Right ventricle myocardium superior (tissue), 1 donor: ENCODE measurements at places on chromosomes 13 and 19. TPM values are rescaled to one million over a fixed set of nuclear protein-coding genes. Genes with fewer than 3 reads are reported as not detected.

The SERTM1 gene
- total RNA-seq, result 1.4 TPM

The GRK1 gene
- total RNA-seq, result 0.13 TPM

The ZNF471 gene
- total RNA-seq, result 6.2 TPM

The LRRC63 gene
- total RNA-seq, result not detected

- no peak for DNase-seq
Observed at GRCh38 chr13:112065867-112066623, 904 bp upstream of the SOX1 start.

GRCh38 chr13:72430923-72431322, 296.5 kb downstream of the MZT1 start:
- no peak for DNase-seq

DNA sequence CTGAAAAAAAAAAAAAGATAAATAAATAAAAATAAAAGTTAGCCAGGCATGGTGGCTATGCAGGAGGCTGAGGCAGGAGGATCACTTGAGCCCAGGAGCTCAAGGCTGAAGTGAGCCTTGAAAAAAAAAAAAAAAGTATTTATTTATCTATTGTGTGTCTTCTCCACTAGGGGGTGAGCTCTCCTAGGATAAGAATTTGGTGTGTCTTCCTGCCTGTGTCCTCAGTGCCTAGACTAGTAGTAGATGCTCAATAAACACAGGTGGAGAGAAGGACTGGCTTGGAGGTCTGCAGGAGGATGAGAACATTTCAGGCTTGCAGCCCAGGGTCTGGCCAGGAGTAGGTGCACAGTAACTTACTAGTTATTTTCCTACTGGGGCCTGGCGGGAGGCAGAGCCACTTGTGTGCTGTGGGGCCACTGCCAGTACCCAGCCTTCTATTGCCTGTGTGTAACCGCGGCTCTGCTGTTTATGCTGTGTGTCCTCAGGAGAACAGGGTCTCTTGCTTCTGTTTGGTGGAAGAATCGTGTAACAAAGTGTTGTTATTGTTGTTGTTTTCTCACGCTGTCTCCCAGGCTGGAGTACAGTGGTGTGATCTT, 5.4 kb downstream of the LMTK3 start:
- no peak for DNase-seq

- peak; percentile 59 for DNase-seq
Observed at GRCh38 chr19:29843180-29844051, 31.6 kb downstream of the CCNE1 start.

- no peak for DNase-seq
Observed at GRCh38 chr19:6354098-6354674, 7.1 kb upstream of the CLPP start.

DNA sequence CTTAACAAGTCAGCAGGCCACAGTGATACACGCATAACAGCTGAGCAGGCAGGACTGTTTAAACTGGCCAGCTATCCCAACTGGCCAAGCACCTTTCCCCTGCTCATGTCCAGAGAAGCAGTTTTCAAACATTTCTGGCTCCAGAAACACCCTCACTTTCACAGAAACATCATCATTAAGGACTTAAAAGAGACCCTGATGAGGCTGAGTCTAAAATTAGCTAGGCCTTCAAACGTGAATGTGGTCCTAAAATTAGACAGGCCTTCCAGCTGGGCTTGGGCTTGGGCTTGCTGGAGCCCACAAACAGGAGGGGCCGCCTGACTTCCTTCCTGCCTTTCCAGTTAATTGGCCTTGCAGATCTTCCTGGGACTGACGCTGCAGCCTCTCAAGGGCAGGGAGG, 334.2 kb downstream of the DNAJC15 start:
- DNase-seq, result peak; percentile 44

DNA sequence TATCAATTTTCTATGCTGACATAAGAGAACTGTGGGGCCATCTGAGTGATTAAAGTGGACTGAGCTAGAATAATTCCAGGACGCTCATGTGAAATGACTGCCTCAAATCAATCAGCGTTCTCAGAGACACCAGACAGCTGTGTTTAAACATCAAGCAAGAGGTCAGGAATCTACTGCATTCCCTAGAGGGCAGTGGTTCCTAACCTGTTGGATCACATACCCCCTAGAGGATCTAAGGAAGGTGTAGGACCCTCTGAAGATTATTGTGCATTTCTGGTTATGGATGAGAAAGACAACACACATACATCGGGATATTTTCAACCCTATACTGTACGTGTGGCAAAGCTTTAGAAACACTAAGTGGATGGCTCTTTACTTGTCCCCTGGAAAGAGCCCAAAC, 51.8 kb upstream of the FREM2 start:
- DNase-seq, result no peak
